ENCODE measurements at places on chromosomes 6 and 20. TPM values are rescaled to one million over a fixed set of nuclear protein-coding genes. Genes with fewer than 3 reads are reported as not detected.

DNA sequence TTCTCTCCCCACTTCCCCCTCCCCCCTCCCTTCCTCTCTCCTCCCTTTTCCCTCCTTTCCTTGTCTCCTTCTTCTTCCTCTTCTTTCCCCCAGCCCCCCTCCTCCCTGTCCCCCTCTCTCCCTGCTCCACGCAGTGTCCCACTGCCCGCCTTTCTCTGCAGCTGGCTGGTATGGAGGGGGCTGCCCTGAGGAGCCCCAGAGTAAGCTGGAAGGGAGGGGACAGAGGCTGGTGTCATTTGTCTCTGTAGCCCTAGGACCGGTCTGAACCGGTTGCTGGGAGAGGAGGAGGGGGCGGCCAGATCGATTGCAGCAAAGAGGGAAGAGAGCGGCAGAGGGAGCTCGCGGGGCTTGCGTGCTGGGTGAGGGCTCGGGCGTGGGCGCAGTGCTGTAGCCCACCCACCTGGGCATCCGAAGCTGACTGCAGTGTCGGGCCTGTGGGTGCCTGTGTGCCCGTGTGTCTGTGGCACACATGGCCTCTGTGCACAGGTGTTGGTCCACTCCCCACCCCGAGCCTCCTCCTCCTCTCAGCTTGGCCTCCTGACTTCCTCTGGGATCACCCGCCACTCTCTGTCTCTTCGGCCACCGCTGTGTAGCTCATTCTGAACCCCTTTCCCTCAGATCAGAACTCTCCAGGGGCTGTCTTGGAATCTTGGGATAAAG is 50.6 kb downstream of the SRC start:
- DNase-seq = peak; percentile 21

GRCh38 chr20:46698788-46699187 is 9.5 kb upstream of the TP53RK start:
- DNase-seq = no peak

DNA sequence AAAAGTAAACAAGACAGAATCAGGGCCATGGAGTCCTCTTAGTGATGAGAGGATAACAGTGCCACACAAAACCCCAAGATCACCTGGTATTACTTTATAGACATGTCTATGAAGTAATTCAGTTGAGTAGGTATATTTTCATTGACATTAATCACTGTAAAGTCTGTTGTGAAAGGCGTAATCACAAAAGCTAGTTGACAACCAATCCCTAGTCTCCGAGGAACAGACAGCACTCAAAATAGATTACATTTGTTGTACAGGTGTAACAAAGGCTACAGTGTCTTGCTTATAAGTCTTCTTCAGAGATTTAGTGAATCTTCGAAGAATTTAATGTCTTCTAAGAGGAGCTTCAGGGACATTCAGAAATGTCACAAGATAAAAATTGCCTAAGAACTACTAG is 120.1 kb downstream of the TMEM200A start:
- DNase-seq = no peak

Gene CGA
- 0.59 TPM for total RNA-seq

Gene DPPA5
- not detected for total RNA-seq

All from left ventricle myocardium superior (tissue), 1 donor.